ENCODE measurements at places on chromosomes 12 and 14. TPM values are rescaled to one million over a fixed set of nuclear protein-coding genes. Genes with fewer than 3 reads are reported as not detected.

Gene PTHLH
- total RNA-seq = under 0.01 TPM

Gene KIF26A
- total RNA-seq = 9.1 TPM

Gene GLT8D2
- 9.6 TPM for total RNA-seq

Gene OASL
- total RNA-seq = under 0.01 TPM

Gene PAPOLA
- 162 TPM for total RNA-seq

Gene RAB5B
- 47.9 TPM for total RNA-seq

Gene EML5
- total RNA-seq = 20.7 TPM

Gene TRPV4
- 0.25 TPM for total RNA-seq

Gene DBX2
- 2.2 TPM for total RNA-seq

Gene KRT83
- not detected for total RNA-seq

Gene PRB3
- not detected for total RNA-seq

Gene FOXG1
- total RNA-seq = 54.8 TPM

Gene SSTR1
- total RNA-seq = 12.0 TPM

Gene CFAP251
- 3.0 TPM for total RNA-seq

Gene C12orf54
- not detected for total RNA-seq

Gene LMBR1L
- 59.5 TPM for total RNA-seq
